ENCODE measurements at places on chromosomes 2 and 18.
A peak's percentile ranks its signal among the peaks of the same experiment; 100 is the strongest.

GRCh38 chr2:163565192-163565591 lies 170.6 kb downstream of the FIGN start:
- no peak for DNase-seq

DNA sequence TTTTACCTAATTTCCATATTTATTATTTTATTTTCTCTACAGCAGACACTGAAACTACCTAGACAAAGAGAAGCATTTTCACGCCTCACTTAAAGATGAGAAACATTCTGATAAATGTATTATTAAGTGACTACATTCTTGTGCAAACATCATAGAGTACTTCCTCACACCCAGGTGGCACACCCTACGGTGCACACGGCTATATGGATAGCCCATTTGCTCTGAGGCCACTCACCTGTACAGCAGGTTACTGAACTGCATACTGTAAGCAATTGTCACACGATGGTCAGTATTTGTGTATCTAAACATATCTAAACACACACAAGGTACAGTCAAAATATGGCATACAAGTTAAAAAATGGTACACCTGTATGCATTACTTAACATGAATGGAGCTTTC lies 481.4 kb downstream of the CMPK2 start:
- DNase-seq = no peak

DNA sequence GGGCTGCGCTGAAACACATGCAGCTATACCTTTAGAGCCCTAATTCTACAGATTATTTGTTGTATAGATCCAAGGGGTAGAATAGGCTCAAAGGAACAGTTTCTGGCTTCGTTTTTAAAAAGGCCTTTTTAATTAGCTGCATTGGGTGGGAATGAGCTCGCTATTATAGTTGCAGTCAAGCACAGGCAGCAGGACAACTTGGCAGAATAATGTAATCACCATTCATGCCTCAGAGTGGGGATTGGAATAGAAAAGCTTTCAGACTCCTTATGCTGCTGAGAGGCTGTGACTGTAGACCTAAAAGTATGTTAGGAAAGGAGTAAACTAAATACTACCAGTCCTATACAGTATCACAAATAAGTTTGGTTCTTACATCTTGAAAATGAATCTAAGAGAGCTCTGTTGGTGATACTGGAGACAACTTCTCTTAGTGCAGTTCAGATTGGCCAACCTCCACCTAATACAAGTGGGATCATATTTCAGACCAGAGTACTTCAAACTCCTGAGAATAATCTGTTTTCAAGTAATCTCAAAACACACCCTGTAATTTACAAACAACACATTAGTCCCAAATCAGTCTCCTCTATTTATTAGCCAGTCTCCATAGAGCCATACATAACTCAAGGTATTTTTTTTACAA lies 121.4 kb downstream of the ANTXR1 start:
- no peak for DNase-seq

GRCh38 chr2:9336241-9336575 lies 87.1 kb downstream of the ITGB1BP1 start:
- DNase-seq = no peak

GRCh38 chr18:2923464-2923863 lies 76.7 kb downstream of the EMILIN2 start:
- DNase-seq = no peak

GRCh38 chr2:200538139-200538538 lies 12.1 kb downstream of the SGO2 start:
- DNase-seq = no peak

DNA sequence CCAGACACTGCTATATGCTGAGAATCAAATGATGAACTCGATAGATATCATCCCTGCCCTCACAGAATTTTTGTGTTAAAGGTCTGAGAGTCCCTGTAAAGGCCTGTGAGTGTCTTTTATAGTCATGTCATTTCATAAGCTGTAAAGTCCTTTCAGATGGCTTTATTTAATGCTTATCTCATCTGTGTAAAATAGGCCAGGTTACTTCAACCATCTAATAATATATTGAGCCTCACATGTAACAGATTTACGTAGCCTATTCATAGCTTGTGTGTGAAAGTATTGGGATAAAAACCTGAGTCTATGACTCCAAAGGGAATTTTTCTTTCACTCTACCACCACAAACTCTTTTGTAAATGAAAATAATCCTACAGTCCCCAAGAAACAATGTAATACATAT lies 672.0 kb upstream of the SYT4 start:
- no peak for DNase-seq

DNA sequence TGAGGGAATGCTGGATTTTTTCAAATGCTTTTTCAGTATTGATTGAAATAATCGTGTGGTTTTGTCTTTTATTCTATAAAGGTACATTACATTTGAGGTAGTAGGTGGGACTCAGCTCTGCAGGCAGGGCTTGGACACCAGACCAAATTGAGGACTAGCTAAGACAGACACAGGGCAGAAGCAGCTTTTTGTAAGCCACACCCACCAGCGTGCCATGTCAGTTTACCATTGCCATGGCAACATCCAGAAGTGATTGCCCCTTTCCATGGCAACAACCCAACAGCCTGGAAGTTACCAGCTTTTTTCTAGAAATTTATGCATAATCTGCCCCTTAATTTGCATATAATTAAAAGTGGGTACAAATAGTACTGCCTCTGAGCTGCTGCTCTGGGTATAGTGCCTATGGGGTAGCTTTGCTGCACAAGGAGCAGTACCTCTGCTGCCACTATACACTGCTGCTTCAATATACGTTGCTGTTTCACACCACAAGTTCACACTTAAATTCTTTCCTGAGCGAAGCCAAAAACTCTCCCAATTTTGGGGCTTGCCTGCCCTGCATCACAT lies 23.6 kb upstream of the VWA3B start:
- DNase-seq = no peak

DNA sequence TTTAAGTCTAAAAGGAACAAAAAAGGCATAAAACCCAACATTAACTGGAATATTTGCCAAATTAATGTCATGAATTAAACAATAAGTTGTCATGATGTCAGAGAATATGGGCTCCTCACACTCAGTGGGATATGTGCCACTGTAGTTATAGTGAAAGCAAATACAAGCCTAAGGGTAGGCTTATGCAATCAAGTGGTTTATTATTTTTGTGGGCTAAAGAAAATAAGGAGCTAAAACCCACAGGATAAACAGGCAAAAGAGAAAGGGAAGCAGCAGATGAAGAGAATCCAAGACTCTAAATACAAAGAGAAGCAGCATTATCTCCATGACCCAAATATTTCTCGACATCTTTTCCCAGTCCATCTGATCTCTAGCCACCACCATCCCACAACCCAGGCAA lies 17.5 kb downstream of the YWHAQ start:
- peak; percentile 90 for DNase-seq

GRCh38 chr2:105755895-105756294 lies 11.2 kb downstream of the NCK2 start:
- no peak for DNase-seq

DNA sequence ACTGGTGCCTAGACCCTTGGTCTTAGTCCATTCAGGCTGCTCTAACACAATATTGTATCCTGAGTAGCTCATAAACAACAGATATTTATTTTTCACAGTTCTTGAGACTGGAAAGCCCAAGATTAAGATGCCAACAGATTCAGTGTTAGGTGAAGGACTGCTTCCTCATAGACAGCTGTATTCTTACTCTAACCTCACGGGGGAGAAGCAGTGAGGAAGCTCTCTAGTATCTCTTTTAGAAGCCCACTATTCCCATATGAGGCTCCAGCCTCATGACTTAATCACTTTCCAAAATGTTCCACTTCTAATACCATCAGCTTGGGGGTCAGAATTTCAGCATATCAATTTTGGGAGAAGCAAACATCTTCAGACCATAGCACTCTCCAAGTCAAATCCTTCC lies 833.4 kb downstream of the LRRTM4 start:
- no peak for DNase-seq

- DNase-seq = no peak
These were observed 228.2 kb downstream of the DOK6 start for GRCh38 chr18:69628774-69629359.

- DNase-seq = peak; percentile 90
These were observed 208.2 kb upstream of the REV1 start for GRCh38 chr2:99697811-99698568.

DNA sequence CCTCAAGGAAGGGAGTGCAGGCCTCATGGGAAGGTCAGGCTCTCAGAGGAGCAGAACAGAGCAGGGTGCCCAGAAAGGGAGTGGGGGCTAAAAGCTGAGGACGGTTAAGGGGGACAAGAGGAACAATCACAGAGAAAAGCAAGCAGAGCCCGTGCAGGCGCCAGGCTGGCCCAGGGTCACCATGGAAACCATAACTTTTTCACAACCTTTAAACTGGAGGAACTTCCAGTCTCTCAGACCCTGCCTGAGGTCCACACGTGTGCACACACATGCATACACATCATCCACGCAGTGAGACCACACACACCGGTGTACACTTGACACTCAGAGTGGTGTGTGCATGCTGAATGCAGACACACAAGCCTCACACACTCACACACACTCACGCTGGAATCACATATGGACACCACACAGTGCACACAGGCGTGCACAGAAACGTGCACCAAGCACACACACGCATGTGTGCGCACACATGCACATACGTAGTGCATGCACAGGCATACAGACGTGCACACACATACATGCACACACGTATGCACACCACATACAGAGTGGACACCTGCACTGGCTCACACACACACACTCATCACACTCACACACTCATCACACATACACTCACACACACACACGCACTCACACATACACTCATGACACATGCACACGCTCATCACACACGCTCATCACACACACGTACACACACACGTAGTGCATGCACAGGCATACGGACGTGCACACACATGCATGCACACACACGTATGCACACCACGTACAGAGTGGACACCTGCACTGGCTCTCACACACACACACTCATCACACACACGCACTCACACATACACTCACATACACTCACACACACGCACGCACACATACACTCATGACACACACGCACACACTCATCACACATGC lies 37.2 kb upstream of the SNED1 start:
- DNase-seq = no peak

Data from stromal cell of bone marrow (primary cell).